Activated T-cell treated with anti-CD3 and anti-CD28 coated beads, Interleukin-2, amount 50 U/mL, for 48 hours (primary cell): ENCODE measurements at places on chromosomes 6 and 20.
A peak's percentile ranks its signal among the peaks of the same experiment; 100 is the strongest.

- peak; percentile 26 for DNase-seq
Measured at GRCh38 chr6:169959136-169960002, 207.9 kb downstream of the ERMARD start.

- DNase-seq = no peak
Measured at GRCh38 chr20:32832664-32833063, 12.9 kb downstream of the MAPRE1 start.

GRCh38 chr6:45857827-45858226 is 157.8 kb downstream of the CLIC5 start:
- no peak for DNase-seq

GRCh38 chr20:1446536-1446935 is 20.1 kb downstream of the NSFL1C start:
- DNase-seq = no peak

GRCh38 chr20:41213150-41213820 is 75.9 kb downstream of the PLCG1 start:
- DNase-seq = no peak

DNA sequence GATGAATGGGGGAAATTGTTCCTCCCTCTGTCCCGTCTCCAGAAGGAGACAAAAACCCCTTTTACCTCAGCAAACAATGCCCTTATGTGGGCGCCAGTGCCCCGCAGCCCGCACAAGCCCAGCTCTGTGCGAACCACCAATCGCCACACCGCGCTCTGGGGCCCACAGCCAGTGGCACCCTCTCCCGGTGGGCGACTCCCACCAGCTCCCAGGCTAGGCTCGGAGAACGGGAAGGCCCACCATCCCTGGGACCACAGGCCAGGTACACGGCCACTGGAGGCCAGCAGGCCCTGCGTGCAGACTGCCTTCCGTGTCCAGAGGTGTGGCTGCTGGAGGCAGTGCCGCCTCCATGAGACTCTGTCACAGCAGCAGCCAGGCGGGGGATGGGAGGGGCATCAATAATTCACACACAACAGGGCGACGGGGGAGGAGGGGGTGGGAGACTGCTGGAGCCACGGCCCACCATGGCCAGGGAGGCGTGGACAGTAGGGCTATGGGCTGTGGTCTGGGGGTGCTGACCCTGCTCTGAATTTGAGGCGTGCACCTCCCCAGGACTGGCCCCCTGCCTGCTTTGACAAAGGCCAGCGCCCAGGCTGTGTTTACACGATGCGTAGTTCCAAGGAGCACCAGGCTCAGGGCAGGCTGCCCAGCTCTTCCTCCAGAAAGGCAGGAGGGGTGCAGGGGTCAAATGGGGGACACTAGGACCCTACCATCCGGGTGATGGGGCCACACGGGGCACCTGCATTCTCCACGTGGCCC is 105.7 kb downstream of the ASXL1 start:
- DNase-seq = no peak

DNA sequence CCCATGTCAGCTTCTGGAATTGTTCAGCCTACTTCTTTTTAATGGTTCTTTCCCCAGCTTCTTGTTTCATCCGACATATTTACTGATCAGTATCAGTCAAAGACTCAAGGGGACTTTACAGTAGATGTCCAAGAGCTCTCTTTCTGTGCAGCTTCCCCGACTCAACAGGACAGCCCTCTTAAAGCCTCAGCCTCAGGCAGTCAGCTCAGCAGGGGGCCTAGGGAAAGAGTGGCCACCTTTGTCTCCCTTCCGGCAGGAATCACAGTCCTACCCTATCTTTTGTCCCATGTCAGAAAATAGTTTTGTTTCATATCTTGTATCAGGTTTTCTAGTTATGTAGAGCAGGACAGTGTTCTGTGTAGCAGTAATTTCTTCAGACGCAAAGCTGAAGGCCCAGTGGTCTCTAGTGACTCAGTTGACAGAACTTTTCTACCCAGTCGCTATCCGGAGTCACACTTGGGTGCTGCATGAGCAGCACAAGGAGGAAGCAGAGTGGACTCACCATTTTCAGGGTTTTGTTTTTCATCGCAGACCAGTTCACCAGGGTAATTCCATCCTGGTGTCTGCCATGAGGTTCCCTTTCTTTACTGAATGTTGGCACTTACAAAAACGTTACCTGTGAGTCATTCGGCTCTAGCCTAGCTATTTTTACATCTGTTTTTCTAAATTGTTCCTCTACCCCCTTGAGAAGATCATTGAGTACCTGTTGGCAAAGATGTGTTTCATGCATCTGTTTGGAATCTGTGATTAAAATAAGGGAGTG is 47.7 kb downstream of the SPATA2 start:
- no peak for DNase-seq

DNA sequence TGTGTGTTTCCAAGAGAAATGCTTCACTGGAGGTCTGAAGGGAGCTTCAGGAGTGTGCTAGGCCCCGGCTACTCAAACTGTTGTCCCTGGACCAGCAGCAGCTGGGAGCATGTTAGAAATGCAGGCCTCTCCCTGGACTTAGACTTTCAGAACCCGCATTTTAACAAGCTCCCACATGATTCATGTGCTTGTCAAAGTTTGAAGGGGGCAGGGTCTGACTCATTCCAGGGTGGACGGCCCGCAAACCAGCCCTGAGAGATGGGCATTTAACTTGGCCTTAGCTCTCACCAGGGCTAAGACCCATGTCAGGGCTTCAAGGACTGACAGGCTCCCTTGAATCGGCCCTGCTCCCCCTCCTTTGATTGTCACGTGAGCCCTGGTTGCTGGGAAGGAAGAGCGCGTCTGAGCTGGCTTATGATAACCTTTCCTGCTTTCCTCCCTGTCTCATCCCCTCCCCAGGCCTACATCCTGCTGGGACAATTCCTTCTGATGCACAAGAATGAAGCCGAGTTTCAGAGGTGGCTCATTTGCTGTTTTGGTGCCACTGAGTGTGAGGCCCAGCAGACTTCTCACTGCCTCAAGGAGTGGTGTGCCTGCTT is 35.5 kb downstream of the BANF2 start:
- DNase-seq = no peak

- peak; percentile 59 for DNase-seq
Measured at GRCh38 chr6:149545258-149545753, 537 bp downstream of the PPIL4 start.

DNA sequence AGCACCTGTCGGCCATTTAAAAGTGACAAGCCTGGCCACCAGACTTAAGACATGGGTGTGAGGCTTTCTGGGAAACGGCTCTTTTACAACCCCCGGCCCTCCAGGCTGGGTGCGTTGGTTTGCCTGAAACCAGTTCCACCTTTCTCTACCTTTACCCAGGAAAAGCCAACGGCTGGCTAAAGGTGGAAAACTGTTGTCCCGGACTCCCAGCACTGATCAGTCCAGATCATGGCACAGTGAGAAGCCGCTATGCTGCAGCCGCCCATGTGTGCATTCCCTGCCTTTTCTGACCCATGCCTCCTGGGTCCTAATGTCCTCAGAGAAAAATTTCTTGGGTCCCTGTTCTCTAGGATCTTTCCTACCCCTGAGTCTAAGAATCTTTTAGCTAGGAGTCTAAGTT is 655.7 kb upstream of the HS3ST5 start:
- no peak for DNase-seq

DNA sequence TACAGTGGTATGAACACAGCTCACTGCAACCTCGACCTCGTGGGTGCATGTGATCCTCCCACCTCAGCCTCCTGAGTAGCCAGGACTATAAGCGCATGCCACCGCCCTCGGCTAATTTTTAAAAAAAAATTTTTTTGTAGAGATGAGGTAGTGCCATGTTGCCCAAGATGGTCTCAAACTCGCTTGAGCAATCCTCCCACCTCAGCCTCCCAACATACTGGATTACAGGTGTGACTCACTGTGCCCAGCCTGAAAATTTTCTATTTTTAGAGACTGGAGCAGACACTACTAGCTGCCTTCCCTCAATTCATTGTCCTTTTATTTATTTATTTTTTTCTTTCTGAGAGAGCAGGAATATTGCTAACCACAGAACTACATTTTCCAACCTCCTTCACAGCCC is 20.3 kb upstream of the GTF3C6 start:
- no peak for DNase-seq

DNA sequence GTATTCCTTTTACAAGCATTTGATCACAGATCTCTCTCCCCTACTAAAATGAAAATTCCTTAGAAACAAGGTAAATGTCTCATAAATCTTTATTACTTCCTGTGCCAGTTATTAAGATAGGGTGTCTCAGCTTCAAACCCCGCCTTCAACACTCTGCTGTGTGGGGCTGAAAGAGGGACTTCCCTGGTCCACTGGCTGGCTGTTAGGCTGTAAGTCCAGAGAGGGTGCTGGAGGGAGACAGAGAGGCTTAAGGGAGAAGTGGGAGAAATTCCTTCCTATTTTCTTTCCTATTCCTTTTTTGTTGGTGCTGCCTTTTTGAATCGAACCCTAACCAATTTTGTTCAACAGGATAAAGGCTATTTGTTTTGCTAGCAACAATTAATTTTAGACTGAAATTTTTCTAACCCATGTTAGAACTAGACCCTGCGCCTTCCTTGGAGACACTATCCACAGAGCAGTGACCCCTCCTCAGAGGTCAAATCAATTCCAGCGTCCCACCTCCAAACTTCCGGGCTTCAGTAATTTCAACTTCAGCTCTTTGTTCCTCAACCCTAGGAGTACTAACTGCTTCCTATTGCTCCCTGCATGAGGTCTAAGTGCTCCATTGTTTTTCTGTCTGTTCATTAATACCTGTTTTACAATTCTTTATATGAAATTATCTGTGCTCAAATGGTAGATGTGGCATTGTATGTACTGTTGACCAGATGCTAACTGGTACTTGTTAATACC is 207.5 kb upstream of the OPRM1 start:
- DNase-seq = no peak

GRCh38 chr20:36206068-36206467 is 30.2 kb upstream of the AAR2 start:
- DNase-seq = no peak

DNA sequence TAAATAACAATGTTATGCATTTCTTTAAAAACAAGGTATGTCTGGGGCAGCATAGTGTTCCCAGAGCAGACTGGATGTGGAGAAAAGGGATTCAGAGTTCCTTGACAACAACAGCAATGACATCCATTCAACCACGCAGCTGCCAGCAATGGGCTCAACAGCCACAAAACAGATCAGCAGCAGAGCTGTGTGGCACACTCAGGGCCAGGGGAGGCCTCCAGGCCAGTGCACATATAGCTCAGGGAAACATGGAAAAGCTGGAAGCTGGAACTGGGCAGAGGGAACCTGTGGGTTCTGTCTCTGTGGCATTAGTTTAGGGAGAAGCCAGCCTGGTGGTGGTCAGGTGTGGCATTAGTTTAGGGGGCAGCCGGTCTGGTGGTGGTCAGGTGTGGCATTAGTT is 148.3 kb downstream of the SMOC2 start:
- DNase-seq = no peak

- DNase-seq = no peak
Measured at GRCh38 chr6:39731565-39731964, 6.4 kb upstream of the KIF6 start.

DNA sequence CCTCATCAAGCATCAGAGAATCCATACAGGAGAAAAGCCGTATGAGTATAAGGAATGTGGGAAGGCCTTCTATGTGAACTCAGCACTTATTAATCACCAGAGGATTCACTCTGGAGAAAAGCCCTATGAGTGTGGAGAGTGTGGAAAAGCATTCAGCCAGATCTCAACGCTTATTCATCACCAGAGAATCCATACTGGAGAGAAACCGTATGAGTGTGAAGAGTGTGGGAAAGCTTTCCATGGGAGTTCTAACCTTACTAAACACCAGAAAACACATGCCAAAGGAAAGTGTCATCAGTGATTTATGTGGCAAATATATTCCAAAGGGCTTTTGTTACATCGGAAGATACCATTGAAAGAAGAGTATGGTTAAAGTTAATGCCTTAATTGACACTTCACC is 25.4 kb downstream of the ZKSCAN8 start:
- DNase-seq = no peak

DNA sequence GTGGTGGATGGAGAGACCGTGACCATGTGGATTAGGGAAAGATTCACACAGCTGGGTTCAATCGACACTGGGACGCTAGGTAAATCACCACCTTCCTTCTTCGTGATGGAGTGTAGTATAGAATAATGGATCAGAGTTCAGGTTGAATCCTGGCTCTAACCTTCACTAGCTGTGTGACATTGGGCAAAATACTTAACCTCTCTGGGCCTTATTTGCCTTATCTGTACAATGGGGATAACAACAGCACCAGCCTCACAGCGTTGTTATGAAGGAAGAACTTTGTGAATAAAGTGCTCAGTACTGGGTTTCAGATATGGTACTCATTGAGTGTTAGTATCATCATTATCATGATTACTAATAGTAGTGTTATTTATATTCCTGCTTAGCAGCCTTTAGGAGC is 126.1 kb upstream of the AKAP12 start:
- DNase-seq = no peak
